ENCODE measurements at places on chromosomes 1 and 21.
A peak's percentile ranks its signal among the peaks of the same experiment; 100 is the strongest.

- no peak for DNase-seq
Measured at GRCh38 chr1:201511396-201511940, 4.5 kb upstream of the CSRP1 start.

DNA sequence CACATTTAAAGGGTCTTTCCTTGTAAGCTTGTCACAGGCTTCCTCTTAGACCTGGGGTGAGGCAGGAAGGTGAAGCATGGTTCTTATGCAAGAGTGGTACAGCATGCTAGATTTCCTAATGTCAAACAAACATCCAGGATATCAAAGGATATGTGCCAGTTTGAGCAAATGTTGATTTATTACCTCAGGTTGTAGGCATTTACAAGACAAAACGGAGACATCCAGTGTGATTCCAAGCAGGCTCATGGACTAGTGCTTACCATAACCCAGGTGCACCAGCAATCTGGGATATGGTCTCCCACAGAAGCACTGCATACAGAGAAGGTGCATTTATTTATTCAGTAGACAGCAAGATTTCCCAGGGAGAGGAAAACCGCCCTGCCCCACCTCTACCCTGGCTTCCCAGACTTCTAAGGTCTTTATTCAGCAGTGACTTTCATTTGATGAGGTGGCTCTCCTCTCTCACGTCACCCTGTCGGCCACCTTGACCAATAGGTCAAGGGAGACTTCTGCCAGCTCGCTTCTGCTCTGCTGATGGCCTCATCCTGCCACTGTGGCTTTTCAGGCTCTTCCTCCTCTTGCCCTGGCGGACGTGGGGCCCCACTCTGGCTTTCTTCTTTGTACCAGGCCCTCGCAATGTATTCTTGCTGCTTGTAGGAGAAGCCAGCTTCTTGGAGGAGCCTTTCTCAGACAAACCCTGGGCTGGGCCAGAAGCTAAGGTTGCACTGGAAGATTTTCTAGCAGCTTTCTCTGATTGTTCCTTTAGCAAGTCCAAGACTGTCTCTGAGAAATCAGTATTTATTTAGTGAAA is 25.6 kb downstream of the HHIPL2 start:
- no peak for DNase-seq

DNA sequence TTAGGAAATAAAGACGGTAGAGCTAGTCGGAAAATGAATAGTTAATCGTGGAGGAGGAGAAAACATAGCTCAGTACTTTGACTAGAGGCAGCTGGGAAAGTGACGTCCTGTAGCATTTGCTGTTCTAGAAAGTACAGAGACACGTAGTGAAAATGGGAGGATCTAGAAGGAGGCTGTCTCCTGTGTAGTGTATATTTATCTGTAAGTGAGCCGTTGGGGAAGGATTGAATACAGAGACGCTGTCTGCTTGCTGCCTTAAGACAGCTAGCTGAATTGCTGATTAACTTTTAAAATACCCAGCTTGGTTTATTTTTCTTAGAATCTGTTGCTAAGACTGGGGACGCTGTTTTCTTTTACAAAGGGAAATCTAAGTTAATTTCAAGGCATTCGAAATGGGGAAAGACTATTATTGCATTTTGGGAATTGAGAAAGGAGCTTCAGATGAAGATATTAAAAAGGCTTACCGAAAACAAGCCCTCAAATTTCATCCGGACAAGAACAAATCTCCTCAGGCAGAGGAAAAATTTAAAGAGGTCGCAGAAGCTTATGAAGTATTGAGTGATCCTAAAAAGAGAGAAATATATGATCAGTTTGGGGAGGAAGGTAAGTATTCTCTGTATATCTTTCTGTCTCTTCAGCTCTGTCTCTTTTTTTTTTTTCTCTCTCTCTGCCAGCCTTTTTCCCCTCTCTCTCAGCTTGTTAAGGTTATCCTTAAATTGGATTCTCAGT is at the start of gene DNAJB4:
Gene DNAJB4, plus strand, starts transcription at position 221 of the 729 bp plus-strand sequence. Its CDS starts 172 bp downstream, at position 393.
- DNase-seq: peak; percentile 94

DNA sequence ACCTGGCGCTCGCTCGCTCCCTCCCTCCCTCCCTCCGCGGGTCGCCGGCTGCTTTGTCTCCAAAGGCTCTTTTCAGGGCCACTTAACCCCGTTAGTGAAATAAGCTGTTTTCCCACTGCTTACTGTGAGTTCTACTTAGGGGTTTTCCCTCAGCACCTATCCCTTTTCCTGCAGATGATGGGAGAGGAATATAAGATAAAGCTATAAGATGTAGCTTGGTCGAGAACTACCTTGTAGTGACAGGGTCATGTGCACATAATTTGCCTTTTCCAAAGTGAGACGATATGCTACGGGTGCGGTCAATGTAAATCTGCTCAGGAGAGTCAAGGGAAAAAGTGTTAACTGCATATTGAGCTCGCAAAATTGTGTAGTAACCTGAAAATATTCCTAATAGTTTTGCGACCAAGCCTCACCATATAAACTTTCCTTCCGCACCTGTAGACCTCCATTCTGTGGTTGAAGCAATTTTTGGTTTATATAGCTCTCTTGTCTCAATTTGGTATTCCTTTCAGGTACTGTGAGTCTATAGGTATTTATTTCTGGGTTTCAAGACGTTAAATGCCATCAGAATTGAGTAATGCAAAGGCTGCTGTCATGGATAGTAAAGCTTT is 55.8 kb upstream of the BOLA1 start:
- DNase-seq: no peak

DNA sequence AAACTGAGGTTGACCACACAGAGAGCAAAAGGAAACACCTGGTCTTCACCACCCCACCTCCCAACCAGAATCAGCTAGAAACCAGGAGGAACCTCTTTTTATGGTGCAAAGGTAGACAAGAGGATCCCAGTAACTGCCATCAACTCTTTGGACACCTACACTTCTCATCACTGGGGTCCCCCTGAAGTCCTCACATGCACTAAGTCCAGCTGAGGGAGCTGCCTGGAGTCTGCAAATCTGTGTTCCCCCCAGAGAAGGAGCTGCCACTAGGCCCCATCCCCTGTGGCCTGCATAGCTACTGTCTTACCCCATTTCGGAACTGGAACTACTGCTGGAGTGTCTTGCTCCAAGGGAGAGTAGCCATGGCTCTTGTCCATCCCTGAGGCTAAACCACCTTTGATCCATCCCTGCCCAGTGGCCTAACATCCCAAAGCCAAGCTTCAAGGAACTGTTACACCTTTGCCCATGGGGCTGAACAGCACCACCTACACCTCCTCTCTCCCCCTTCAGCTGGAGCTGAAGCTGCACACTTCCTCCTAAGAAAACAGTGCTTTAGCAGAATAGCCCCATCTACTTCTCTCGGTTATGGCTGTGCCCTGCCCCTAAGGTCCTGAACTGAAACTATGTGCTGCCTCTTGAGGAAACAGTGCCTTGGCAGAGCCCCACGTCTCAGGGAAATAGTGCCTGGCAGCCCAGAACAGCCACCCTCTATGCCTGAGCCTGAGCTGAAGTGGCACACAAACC is 85.4 kb upstream of the CD53 start:
- DNase-seq: no peak

GRCh38 chr1:64574301-64574700 is 104.4 kb downstream of the CACHD1 start:
- no peak for DNase-seq

GRCh38 chr1:6922096-6922931 is 137.1 kb downstream of the CAMTA1 start:
- no peak for DNase-seq

DNA sequence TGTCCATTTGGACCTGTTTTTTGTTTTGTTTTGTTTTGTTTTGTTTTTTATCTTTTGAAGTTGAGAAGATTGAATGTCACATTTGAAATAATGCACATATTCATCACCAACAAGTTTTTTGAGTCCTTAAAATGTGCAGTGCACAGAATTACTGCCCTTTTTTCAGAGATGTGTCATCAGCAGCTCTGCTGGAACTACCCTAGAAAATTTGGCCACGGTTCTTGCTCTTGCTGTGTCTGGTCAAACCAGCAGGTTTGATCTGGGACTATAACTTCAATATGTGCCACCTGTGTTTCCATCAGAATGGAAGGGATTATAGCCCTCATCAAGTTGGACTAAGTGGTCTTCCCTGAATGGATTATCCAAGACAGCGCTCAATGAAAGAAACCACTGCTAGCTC is 24.1 kb upstream of the CNN3 start:
- DNase-seq: no peak

GRCh38 chr21:23016617-23017016 is 2018.4 kb downstream of the NCAM2 start:
- no peak for DNase-seq

- peak; percentile 45 for DNase-seq
Measured at GRCh38 chr1:191582169-191582568, 576.1 kb upstream of the RGS18 start.

DNA sequence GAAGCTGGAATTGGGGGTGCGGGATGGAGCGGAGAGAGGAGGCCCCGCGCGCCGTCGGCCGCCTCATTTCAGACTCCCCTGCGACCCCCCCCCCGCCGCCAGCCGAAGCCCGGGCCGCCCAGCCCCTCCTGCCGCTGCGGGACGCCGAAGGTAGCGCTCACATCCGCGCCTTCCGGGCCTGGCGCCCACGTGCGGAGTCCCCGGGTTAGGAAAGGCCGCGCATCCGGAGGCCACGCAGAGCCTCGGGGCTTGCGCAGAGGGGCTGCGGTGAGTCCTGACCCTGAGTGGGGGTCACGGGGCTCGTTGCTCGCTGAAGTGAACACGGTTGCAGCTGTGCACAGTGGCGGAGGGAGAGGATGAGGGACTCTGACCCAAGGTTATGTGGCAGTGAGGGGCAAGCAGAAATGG is 552 bp upstream of the ZNF496 start:
- DNase-seq: no peak

DNA sequence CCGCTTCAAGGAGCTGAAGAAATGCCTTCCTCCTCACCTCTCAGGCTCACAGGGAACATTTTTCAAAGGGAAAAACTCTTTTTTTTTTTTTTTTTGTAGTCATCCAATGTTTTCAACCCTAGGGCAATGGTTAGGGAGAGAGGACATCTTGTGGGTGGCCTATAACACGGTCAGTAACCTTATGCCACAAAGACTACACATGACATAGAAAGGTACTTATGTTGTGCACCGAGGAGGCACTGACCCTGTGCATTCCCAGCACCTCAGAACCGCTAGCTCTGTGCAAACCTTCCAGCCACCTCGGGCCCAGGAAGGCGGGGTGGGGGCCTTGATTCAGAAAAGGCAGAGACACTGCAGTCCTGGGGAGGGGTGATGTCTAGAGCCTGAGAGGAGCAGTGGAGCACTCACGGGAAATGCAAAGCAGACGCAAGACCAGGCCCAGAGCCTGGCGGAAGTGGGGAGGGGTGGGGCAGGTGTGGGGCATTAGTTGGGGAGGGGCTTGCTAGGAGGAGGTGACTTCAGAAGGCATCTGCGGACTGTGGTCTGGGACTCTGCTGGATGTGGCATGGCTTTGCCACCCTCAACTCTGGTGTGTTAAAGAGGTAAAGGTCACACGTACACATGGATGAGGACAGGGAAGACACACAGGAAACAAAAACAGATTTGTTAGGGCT is 68.6 kb downstream of the MDM4 start:
- no peak for DNase-seq

DNA sequence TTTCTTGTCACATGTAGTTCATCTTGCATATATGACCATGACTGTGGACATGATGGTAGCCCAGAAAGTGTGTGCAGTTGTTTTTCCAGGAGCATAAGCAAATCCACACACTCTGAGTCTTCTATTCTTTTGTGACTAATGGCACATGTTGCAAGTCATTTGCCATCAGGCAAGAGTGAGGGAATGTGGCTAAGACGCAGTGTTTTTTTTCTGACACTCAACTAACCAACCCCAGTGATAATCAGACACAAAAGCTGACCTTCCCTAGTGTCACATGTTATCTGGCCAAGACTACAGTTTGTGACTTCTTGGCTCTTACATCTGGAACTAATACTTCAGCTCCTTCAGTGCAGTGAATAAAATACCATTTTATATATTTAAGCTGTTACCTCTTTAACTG is 108.8 kb downstream of the ITSN1 start:
- DNase-seq: no peak

DNA sequence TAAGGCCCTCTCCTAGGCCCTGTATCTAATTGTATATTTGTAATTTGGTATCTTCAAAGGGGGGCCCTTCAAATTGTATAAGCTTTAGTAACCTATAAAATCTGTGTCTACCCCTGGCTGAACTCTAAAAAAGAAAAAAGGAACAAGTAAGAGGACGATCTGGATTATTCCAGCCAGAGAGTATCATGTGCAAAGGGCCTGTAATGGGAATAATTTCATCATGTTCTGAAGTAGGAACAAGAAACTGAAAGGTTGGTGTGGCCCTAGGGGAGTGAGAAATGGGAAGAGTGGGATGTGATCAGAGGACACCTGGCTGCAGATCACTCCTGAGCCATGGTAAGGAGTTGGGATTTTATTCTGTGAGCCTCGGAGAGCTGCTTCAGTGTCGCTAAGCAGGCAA is 14.7 kb downstream of the PTAFR start:
- no peak for DNase-seq

GRCh38 chr1:86273066-86273465 is 116.5 kb upstream of the COL24A1 start:
- no peak for DNase-seq

DNA sequence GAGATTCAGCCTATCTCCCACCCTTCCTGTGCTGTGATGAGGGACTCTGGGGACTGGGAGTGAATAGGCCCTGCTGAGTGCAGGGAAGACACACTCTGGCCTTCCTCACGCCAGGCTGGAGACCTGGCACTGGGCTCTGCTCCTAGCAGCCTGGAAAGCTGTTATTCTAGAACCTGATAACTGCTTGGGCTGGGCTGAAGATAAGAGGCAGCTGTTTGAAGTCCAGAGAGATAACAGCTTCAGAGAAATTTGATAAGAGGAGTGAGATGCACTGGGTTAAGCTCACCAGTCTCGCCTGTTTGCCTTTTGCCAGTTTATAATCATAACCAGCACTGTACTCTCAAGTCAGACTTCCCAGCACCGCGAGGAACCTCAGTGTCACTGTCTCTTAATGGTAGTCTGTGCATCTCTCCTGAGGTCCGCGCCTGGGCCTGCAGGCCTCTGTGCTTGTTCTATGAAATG is 46.6 kb upstream of the GPR37L1 start:
- no peak for DNase-seq

GRCh38 chr1:226712742-226713419 is 26.2 kb downstream of the ITPKB start:
- DNase-seq: no peak

- DNase-seq: no peak
Measured at GRCh38 chr1:202671399-202671798, 38.9 kb downstream of the SYT2 start.

DNA sequence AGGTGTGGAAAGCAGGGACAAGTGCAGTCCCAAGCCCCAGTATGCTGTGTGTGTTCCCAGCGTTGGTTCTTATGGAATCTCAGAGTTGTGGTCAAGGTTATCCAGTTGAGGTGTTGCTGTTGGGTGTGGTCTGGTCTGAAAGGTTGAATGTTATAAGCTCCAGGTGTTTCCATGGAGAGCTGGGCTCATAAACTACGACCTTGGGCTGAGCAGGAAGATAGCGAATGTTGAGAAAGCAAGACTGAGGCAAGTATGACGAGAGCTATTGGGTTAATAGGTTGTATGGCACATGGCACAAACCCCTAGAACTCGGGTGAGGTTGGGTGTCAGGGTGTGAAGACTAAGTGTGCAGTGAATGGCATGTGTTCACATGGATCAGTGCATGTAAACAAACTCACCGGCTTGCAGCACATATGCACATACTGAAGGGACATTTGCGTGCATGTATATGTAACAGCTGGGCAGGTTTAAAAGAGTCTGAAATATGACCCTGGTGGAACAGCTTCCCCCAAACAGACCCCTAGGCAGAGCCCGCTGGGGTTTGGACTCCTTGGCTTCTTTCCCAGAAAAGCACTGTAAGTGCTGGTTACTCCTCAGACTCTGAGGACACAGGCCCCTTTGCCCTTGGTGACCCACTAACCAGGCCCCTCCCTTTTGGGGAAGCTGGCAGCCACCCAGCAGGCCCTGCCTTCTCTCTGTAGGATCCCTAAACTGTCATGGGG is 117.5 kb downstream of the NAV1 start:
- no peak for DNase-seq

Data from SIG-M5 (cell line).